ENCODE measurements at places on chromosomes 4 and X. TPM values are rescaled to one million over a fixed set of nuclear protein-coding genes. Genes with fewer than 3 reads are reported as not detected.

GRCh38 chr4:15695240-15695699, 7.6 kb upstream of the BST1 start:
- DNase-seq, result no peak

GRCh38 chr4:106898621-106899230, 137.4 kb downstream of the DKK2 start:
- no peak for DNase-seq

The NOP14 gene
- 77.1 TPM for total RNA-seq

The KLHL4 gene
- total RNA-seq, result not detected

- DNase-seq, result no peak
Measured at GRCh38 chr4:184294606-184295133, 77.0 kb upstream of the ENPP6 start.

DNA sequence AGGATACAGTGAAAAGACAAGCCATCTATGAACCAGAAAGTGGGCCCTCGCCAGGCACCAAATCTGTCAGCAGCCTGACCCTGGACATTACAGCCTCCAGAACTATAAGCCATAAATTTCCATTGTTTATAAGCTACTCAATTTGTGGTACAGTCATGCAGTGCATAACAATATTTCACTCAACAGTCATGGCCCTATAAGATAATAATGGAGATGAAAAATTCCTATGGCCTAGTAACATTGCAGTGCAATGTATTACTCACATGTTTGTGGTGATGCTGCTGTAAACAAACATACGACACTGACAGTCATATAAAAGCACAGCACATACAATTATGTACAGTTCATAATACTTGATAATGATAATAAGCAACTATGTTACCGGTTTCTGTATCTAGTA, 17.1 kb upstream of the TLR1 start:
- no peak for DNase-seq

The NAA11 gene
- not detected for total RNA-seq

- DNase-seq, result no peak
Measured at GRCh38 chr4:3655963-3656362, 110.2 kb upstream of the ADRA2C start.

DNA sequence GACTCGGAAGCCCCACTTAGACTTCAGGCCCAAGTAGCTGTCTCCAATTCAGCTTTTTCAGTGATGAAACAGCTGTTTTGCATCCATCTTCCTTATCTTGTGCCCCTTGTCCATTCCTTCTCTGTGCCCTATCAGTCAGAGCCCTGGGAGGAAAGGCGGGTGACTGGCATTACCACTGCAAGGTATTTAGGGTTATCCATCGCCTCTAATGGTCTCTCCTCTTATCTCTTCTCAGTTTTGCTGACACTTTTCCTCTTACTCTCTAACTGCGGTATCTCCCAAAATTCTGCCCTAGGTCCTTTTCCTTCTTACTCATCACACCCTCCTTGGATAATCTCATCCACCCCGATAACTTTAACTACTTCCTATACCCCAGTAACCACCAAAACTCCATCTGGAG, 13.7 kb downstream of the GAB3 start:
- no peak for DNase-seq

Data from activated naive CD4-positive, alpha-beta T cell treated with anti-CD3 and anti-CD28 coated beads, Interleukin-2, amount 50 U/mL, for 72 hours (primary cell).